ENCODE measurements at places on chromosomes 1 and 21. TPM values are rescaled to one million over a fixed set of nuclear protein-coding genes. Genes with fewer than 3 reads are reported as not detected.

GRCh38 chr21:46189213-46189958 lies 5.1 kb upstream of the SPATC1L start:
- H3K27me3 ChIP-seq = no peaks in the 10 kb centered on the region
- no peak overlapping the region for H3K27ac ChIP-seq
- H3K4me1 ChIP-seq = no peaks in the 10 kb centered on the region
- no peak overlapping the region for H3K4me3 ChIP-seq

DNA sequence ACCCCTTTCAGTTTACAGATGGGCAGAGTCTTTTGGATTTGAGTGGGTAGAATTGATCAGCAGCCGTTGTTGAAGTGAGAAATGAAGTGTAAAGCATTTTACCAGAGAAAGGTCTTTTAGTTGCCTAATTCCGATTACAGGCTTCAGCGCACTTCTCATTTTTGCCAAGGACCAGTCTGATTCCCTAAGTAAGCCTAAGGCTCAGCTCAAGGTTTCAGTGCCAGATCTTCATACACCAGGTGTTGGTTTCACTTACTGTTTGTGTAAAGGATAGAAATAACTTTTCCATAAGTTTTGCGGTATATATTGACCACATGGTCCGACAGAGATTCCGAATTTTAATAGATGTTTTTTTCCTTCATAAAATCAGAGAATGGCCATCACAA lies 83.9 kb upstream of the BMP8A start:
- no peak overlapping the region for H3K4me3 ChIP-seq
- H3K27me3 ChIP-seq = no peaks in the 10 kb centered on the region
- no peak for DNase-seq
- H3K36me3 ChIP-seq = peaks cover 4% of the 10 kb centered on the region
- peak overlapping the region; percentile 96 for H3K27ac ChIP-seq
- peaks cover 26% of the 10 kb centered on the region for H3K4me1 ChIP-seq

DNA sequence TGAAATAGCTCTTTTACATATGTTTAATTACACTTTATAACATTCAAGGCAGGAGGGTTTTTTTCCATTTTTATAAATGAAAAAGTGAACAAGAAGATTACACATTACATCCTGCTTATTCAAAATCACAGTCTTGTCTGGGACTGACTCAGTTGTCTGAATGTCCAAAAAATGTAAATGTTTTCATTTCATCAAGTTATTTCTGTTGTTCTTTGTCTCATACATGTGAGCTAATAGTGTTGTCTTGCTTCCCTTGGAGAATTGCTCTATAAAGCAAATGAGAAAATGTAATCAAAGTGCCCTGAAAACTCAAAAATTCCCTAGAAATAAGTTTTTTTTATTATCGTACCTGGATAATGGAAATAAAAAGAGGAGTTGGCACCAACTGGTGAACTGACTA lies 242.9 kb downstream of the GRIK1 start:
- no peak overlapping the region for H3K27ac ChIP-seq
- H3K36me3 ChIP-seq = no peaks in the 10 kb centered on the region
- no peak overlapping the region for H3K4me3 ChIP-seq
- DNase-seq = no peak

DNA sequence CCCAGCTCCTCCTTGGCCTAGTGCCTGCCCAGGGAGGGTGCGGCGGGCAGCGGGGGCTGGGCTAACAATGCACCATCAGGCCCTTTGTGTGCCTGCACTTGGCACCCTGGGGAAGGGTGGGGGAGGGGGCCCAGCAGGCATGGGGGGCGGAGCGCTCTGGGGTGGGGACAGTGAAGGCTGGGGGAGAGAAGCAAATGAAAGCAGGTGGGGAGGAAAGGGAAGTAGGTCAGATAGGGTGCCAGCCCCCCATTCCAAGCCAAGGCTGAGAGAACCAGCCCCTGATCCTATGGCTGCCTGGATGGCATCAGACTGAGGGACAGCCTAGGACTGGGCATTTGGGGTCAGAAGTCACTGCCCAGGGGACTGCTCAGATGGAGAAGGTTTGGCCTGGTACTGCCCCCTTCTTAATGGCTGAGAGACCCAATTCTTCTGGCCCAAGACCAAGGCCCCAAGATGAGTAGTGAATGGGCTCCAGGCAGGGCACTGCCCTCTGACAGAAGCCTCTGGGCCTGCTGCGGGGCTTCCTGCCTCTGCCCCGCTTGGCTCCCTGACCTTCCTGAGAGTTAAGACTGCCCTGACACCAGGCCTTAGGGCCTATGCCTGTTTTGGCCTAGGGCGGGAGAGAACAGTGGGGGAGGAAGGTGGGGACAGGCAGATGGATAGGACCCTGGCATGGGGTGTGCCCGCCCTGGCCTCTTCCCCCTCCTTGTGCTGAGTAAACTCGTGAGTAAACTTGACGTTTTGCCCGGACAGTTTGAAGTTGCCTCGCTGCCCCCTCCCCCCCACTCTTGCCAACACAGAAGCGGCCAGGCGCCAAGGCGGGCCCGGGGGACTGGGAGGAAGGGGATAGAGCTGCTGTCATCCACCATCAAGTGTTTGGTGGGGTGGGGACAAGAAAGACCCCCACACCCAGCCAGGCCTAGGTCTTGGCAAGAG lies 2.7 kb downstream of the ZBTB7B start:
- peaks cover 10% of the 10 kb centered on the region for H3K36me3 ChIP-seq
- peak overlapping the region; percentile 94 for H3K4me3 ChIP-seq

CNIH4 gene
- polyA plus RNA-seq = 50.0 TPM
